ENCODE measurements at places on chromosomes 7 and 10.

- peak; percentile 57 for DNase-seq
Measured at GRCh38 chr10:93319896-93320295, 162.2 kb downstream of the MYOF start.

- DNase-seq = no peak
Measured at GRCh38 chr7:1129431-1129830, 30.6 kb downstream of the ZFAND2A start.

DNA sequence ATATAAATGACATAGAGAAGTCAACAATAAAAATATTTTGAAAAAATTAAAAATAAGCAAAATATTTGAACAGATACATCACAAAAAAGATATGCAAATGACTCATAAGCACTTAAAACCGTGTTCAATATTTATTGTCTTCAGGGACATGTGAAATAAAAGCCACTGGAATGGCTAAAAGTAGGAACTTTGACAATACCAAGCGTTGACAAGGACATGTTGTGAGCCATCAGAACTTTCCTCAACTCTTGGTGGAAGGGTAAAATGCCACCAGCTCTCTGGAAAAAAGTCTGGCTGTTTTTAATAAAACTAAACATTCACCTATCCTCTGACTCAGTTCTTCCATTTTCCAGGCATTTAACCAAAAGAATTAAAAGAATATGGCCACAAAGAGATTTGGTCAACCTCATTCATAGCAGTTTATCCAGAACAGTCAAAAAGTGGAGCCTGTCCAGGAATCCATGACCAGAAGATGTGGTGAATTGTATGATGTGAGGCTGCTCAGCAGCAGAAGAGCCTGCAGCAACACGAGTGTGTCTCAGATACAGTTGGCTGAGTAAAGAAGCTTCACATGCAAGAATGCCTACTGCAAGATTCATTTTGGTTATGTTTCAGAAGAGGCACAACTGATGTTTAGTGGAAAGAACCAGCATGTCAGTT is 7.1 kb upstream of the KLF6 start:
- DNase-seq = no peak

DNA sequence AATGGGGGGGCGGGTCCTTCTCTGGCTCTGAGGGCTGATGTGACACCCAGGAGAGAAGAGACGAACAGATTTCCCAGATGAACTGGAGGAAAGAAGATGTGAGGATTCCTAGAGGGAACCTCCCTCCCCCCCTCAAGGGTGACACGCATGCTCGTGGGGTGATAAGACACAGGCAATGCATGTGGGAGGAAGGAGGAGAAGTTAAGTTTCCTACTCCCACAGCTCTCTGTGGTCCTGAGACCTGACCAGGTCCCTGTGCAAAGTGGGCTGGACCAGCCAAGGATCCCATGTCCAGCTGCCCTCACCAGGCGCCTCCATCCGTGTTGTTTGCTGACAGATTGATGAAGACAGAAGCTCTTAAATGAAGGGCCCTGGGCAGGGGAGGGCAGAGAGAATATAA is 112.6 kb downstream of the SH3PXD2A start:
- DNase-seq = no peak

GRCh38 chr10:37582237-37582636 is 275.2 kb downstream of the ZNF248 start:
- DNase-seq = no peak

DNA sequence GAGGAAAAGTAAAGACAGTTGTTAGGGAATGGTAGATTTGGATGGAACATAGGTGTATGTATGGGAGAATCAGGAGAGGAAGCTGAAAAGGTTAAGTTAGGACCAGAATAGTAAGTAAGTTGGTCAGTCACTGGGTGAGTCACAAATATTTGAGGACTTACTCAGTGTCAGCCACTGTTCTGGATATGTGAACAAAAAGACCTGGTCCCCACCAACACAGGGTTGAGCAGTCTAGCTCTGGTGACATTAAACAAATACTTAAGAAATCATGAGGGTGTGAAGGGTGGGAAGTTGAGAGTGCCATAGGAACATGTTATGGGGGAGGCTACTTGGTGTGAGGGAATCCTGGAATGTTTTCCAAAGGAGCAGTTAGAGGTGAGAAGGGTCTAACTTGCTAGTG is 246.9 kb downstream of the PTEN start:
- DNase-seq = peak; percentile 45

- no peak for DNase-seq
Measured at GRCh38 chr7:30491417-30491816, 12.8 kb upstream of the NOD1 start.

DNA sequence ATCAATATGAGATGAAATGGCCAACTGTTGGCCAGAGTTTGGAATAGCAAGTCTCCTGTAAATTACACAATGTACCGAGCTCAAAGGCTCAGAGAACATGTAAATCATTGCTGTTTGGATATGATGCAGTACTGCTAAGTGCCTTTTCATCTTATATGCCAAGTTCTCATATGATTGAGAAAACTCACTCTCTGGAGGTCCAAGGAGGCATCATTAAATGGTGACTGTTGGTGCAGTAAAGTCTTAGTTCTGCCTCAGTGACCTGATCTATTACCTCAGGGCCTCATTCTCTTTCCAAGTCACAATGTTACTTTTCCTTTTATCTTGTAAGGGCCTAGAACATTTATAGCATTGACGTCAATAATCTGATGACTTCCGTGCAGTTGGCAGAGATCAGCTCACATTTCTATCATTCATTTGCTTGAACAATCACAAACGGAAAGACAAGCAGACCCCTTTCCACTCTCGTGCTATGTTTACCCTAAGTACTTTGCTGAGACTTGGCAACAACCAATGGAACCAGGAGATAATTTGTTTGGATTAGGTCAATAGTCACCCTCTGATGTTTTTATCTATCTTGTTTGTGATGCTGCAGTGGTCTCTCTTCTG is 32.6 kb upstream of the PDK4 start:
- DNase-seq = peak; percentile 53

DNA sequence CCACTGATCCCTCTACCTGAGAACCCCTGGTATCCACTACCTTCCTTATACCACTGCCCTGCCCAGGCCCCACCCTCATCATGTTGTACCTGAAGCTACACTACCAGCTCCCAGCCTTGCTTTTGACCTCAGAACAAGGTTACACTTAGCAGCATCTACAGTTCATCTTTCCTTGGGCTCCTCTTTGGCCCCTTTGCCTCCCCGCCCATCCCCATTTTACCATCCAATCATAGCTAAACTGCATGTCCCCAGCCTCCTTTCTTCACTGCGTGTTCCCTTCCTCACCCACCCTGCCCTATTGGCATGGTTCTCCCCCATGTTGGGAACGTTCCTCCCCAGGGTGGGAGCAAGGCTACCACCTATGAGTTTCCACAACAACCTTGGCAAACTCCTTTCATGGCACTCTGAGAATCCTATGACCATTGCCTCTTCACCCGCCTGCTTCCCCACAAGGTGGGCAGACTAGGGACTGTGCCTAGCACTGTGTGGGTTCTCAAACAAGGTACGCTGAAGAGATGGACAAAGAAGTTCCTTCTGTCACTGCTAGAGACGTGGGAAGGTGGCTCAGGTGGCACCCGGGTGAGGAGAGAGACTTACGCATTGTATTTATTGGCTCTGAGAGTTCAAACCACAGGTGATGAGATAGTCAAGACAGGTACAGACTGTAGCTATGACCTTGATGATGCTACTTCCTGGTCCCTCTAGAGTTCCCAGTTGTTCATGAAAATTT is 66.9 kb upstream of the ADAM12 start:
- no peak for DNase-seq

GRCh38 chr7:2417981-2418481 is 14.6 kb downstream of the CHST12 start:
- no peak for DNase-seq

DNA sequence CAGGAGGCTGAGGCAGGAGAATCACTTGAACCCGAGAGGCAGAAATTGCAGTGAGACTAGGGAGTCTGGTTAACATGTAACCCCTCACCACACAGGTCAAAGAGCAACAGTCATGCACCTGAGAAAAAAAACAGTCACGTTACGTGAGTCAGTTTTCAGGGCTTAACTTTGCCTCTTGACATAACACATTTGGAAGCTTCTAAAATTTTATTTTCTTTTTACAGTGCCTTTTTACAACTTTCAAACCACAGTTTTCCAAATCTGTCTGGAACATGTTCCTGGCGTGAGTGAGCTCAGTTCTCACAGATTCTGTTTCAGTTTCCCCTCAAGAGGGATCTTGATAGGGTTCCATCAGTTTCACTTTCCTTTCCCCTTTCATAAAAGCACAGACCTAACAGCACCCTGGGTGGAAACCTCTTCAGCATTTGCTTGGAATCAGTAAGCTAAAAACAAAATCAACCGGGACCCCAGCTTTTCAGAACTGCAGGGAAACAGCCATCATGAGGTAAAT is 4.4 kb downstream of the IFIT3 start:
- peak; percentile 97 for DNase-seq

GRCh38 chr7:13875496-13876074 is 113.9 kb downstream of the ETV1 start:
- DNase-seq = no peak

DNA sequence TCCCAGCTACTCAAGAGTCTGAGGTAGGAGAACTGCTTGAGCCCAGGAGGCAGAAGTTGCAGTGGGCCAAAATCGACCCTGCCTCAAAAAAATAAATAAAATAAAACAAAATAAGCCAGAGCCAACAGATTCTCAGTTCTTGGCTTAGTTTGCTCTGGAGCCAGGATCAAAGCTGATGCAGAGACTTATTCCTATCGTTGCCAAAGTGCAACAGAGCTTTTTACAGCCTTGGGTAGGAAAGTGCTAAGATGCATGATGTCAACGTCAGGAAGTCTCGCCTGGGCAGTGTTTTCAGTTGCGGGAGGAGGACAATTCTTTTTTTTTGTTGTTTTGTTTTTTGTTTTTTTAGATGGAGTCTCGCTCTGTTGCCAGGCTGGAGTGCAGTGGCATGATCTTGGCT is 43.8 kb upstream of the CYTH3 start:
- DNase-seq = no peak

DNA sequence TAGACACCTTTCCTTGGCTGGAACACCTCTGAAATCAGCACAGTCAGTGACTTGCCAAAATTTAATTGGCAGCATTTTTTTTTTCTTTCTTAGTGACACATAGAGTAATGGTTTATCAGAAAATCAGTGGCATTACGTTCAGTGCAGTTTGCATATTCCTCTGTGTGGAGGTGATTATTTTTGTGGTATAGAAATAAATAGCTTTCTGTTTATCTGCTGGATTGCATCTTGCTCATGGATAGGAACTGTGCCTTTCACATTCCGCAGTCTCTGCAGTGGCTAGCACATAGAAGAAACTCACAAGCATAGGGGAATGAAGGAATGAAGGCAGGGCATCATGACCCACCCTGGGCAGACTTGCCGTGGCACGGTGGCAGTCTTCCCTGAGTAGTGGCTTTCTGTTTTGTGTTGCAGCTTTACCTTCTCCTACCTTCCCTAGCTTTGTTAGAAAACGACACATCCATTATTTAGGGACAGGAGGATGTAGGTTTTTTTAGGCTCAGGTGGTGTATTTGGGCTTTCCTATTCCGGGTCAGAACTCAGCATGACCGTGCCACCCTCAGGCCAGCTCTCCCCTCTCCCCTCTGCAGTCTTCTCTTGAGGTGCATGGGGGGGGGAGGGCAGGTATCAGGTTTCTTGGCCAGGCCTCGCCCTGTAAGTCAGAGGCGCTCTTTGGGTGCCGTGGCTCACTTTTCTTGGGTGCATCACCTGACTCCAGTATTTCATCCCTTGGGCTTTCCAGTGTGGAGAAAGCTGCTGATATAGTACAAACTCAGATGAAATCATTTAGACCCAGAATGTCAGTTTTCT is 112.5 kb upstream of the GJD4 start:
- no peak for DNase-seq

- DNase-seq = no peak
Measured at GRCh38 chr7:33917661-33918060, 12.3 kb downstream of the BMPER start.
